NCI-H1417 (cell line): ENCODE measurements at places on chromosomes 1 and 21.
A peak's percentile ranks its signal among the peaks of the same experiment; 100 is the strongest.

GRCh38 chr1:20558191-20558590 is 5.8 kb downstream of the FAM43B start:
- no peak for DNase-seq

GRCh38 chr1:66147226-66147835 is 354.6 kb downstream of the PDE4B start:
- no peak for DNase-seq

DNA sequence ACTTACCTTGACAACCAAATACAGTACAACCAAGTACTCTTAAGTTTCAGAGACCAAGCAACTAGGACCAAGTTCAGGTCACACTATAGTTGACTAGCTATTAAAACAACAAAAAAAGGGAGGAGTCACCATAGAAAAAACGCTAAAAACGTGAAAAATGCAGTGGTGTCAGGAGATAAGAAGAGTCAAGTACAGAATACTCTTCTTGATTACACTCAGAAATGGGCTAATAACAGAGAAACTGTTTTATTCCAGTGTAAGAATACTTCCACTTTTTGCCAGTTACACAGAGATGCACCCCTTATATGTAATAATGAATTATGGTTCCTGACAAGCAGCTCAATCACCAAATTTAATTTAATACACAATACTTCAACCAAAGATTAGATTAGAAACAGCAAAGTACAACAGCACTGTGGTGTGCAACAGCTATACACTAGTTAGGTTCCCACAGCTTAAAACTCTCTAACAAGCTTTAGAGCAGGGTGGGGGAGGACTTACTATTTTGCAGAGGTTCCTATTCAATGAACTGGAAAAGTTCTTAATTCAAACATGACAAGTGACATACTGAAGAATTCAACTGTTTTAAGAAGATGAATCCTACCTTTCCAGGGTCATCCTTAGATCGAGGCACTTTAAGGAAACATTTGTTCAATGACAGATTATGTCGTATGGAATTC is 70.4 kb downstream of the FOXJ3 start:
- DNase-seq = no peak

DNA sequence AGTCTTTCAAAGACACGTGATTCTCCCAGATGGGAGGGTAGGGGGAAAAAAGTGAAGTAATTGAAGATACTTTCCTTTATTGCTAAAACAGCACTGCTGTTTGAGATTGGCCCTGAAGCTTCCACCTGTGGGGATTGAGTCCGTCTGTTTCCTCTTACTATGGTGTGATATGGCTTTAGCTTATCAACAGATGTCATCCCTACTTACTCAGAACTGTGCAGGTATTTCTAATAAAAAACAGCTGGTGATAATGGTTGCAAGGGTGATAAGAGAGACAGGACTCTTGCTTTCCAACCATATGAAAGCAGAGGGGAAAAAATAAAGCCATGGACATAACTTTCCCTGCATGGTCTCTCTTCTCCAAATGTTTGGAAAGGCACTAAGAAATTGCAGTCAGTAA is 41.7 kb upstream of the C8B start:
- no peak for DNase-seq

GRCh38 chr1:203338335-203339036 is 12.4 kb downstream of the FMOD start:
- peak; percentile 19 for DNase-seq

DNA sequence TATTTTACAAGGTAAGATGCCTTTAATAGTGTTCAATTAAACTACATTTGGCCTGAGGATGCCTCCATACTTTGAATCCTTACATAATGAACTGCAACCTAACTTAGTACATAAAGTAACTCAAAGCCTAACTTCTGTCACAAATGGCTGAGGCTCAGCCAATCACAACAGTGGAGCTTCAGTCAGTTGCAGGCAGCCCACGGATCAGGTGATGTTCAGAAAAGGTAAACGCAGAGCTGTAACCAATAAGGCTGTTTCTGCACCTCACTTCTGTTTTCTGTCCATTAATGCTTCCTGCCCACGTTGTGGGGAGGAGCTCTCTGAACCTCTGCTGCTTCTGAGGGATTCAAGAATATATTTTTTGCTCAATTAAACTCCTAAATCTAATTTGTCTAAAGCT is 94.8 kb upstream of the KIAA0040 start:
- DNase-seq = no peak

DNA sequence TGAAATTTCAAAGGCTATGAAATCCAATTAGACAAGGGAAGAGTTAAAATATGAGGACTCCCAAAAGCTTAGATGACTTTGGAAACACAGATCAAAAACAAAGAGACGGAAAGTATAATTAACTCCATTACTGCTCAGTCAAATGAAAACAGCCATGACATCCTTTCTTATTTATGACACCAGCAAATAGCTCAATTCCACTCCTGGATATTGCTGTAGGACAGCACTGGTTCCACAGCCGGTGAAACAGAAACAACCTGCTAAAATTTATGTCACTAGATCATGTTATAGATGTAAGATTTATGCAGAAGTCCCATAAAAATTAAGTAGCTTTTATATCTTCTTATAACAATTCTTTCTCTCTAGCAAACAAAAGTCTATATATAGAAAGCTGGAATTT is 65.6 kb upstream of the RRP15 start:
- DNase-seq = no peak

DNA sequence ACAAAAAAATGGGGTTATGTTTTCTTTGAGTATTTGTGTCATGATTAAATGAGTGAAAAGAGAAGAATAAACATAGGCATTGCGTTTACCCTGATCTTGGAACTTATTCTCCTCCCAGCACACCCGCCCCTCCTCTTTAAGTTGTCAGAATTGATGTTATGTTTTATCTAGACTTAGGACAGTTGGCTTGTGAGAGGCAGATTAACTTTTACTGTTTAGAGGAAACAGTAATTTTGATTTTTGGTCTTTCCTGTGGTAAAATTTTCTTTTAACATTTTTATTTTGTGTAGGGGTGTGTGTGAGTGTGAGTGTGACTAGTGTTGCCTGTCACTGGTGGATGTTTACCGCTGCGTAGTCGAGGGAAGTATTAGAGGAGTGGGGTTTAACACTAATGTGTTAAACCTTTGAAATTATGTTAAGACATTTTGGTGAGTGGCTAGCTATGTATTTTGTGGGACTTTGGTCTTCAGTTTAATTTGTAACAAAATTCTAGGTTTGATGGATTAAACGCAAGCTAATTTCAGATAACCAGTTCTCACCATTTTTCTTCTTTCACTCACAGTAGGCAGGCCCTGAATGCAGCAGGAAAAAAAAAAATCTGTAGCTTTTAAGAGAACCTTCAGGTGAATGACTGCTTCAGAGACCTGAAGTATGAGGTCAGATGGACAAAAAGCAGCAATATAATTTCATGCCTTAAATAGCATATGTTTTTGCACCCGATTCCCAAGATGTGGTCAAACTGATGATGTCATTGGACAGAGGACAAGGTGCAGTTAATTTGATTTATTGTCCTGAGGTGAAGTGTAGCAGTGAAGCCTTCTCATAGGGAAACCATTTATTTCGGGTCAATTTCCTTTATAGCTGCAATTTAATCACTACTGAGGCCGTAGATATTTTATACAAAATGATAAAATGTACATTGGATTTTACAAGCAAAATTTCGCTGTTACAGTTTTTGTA is 2.7 kb downstream of the POU2F1 start:
- DNase-seq = peak; percentile 83

DNA sequence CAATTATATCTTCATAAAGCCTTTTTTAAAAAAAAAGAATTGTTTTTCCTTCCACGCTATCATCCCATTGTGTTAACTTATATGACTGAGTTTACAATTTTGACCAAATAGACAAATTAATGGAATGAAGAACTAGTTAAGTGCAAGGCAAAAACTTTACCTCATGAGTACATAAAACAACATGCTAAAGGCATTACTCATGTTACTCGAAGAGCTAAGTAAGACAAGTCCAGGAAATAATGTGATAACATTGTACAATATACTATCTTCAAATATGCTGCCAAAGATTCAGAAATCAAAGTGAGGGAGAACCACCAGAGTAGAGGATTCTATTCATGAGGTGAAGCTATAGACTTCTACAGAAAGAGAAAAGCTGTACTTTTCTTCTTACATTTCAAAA is 24.2 kb upstream of the DYNLT5 start:
- no peak for DNase-seq

- DNase-seq = no peak
These were observed 33.6 kb downstream of the CHML start for GRCh38 chr1:241606544-241606943.

- no peak for DNase-seq
These were observed 328.3 kb downstream of the SMYD3 start for GRCh38 chr1:246178717-246179311.

- no peak for DNase-seq
These were observed 490.1 kb downstream of the NEGR1 start for GRCh38 chr1:71792264-71792663.

DNA sequence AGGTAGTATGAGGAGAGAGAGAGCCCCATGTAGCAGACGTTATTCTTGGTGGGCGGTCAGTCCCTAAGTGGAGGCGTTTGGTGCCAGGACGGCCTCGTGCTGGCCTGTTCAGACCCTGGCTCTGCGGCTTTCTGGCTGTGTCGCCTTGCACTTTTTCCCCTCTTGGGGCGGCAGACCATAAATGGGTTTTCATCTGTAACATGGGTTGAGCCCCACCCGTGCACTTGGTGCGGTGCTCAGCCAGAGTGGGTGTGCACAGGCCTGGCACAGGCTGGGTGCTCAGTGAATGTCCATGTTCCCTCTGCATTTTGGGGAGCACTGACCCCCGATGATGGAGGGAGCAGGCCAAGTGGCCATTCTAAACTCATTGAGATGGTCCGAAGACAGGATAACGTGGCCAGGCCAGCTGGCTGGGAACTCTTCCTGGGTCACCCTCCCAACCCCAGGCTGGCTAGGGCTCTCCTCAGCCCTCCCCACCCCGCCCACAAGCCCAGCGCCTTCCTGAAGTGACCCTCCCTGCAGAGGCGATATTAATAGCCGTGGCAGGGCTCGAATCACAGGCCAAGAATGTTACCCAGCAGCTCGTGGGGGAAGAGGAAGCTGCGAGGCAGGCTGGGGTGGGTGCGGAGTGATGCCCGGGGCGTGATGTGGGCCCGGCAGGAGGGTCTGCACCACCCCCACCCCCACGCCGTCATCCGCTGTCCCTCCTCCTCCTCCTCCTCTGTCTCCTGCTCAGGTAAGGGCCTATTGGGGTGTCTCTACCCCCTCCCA is 78.5 kb downstream of the ARHGEF10L start:
- no peak for DNase-seq

- no peak for DNase-seq
These were observed 40.3 kb upstream of the CCDC190 start for GRCh38 chr1:162901243-162901642.

DNA sequence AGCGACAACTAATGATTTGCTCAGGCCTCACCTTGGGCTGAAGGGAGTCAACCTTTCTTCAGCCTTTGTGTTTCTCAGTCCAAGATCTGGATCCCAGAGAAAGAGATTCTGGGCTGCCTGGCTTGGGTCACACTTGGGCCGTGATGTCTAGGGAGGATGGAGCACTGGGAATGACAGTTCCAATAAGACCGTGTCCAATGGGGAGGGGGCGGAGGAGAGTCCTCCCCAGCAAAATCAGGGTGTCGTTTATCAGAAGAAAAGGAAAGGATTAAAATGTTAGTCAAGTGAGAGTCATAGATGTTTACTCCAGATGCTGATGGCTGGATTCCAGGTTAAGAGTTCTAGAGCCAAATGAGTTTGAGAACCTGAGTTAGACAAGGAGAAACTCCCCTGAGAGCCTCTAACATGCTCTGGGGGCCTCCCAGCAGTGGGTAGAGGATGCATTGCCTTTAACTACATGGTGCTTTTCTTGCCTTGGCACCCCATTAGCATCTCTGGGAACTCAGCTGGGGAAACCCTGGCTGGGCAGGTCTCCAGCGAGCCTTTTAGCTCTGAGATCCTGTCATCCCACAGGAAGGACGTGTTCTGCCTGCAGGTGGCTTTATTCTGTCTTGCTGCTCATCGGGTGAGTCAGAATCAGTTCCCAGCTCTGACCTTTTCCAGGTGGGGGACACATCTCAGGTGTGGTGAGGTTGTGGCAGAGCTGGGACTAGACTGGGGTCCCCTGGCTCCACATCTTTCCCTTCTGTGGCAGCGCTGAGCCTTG is 22.2 kb downstream of the NIPAL3 start:
- DNase-seq = no peak

GRCh38 chr1:84298684-84299535 is 2.6 kb upstream of the SAMD13 start:
- peak; percentile 49 for DNase-seq

DNA sequence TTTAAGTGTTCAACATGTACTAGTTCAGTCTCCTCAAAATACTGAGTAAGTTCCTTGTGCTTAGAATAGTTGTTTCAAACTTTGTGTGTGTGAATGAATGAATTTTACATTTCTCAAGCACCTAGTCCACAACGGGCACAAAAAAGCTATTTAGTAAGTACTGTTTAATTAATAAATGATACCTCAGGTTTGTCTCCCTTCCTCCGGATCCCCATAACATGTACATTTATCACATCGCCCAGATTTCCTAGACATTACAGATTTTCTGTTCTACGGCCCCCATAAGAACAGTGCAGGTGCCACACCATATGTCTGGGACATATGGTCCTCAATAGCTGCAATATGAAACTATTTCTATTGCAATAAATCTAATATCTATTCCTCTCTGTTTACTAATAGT is 1.3 kb upstream of the TTF2 start:
- DNase-seq = no peak
